Stimulated activated effector memory CD8-positive, alpha-beta T cell treated with anti-CD3 and anti-CD28 coated beads, Interleukin-12 subunit alpha, Interleukin-12 subunit beta, amount 100 ng/mL, for 72 hours (primary cell): ENCODE measurements at places on chromosomes 16 and 17.
A peak's percentile ranks its signal among the peaks of the same experiment; 100 is the strongest.

- no peak for DNase-seq
These were observed 111.2 kb downstream of the SHISA9 start for GRCh38 chr16:13012601-13013000.

- DNase-seq, result no peak
These were observed 76.6 kb downstream of the ABCC6 start for GRCh38 chr16:16146380-16147315.

- DNase-seq, result no peak
These were observed 176.8 kb downstream of the TANC2 start for GRCh38 chr17:63142836-63143235.

GRCh38 chr16:50244504-50245416, 21.6 kb upstream of the ADCY7 start:
- DNase-seq, result peak; percentile 48

DNA sequence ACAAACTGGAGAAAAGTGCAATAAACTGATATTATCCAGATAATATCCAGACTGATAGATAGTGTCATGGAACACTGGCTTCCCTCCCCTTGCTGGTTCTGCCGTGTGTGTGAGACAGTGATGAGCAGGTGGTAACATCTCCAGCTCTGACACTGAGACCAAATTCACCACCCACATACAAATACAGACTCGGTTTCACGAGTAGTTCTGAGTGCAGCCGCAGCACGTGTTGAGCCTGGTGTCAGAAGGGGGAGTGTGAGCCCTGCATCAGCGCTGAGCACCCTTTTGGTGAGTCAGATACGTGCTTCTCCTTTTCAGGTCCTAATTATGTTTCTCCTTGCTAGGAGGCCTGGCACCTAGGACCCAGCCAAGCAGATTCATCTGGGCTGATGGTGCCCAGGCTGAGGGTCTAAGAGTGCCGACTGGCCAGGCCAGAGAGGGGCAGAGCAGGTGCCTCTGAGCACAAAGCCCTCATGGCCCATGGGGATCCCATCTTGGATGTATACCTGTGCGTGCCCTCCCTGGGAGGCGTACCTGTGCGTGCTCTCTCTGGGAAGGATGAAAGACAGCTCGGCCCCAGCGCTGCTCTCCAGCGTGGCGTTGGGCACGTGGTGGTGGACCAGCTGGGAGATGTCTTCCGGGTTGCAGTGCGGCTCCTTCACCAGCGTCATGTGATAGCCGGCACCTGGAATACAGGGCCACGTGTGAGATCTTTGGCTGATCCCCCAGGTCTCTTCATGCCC, 27.3 kb upstream of the RNPS1 start:
- no peak for DNase-seq
